ENCODE measurements at places on chromosomes 2 and 18.

- DNase-seq = no peak
These were observed 50.0 kb downstream of the ZFP36L2 start for GRCh38 chr2:43176449-43176848.

DNA sequence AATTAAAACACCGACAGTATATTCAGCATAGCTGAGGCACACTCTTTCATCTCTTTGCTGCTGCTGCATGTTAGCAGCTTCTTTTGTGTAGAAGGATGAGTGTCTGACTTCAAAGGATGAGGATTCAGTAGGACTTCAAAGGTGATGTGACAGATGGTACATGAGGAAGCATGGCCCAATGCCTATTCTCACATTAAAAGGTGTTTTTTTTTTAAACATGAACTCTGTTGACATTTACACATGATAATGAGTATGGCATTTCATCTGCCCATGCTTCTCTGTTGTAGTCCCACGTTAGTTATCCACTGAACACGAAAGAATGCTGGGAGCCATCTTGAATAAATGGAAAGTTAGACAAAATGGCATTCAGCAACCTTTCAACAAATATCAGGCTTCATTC, 1950.8 kb upstream of the PIK3C3 start:
- DNase-seq = no peak

- DNase-seq = no peak
These were observed 25.7 kb downstream of the UPP2 start for GRCh38 chr2:158127380-158127804.

DNA sequence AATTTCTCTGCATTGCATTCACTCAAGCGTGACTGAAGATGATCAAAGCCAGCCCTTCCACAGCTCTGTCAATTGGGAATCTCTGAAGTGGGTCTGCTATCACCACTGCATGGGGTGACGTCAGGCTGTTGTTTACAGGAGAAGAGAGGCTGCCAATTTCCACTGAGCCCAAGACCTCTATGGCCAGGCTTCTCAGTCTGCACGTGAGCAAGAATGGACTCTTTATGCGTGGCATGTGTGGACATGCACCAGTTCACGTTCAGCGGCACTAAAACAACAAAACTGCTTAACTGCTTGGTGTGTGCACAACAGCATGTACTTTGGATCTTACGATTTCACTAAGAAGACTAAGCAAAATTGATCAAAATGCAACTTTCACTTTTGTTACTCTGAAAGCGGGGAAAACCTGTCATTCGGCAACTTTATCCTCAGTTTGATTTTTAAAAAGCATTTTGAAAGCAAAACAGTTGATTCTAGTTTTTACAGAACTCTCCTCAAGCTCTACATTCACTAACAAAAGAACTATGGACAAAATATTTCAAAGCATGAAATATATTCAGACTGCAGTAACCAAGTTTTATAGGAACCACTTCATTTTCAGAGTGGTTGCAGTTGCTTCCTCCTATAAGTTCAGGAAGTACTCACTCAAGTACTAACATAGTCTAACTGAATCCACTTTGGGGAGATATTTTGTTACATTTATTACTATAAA, 77.0 kb upstream of the SERTAD2 start:
- DNase-seq = peak; percentile 76

DNA sequence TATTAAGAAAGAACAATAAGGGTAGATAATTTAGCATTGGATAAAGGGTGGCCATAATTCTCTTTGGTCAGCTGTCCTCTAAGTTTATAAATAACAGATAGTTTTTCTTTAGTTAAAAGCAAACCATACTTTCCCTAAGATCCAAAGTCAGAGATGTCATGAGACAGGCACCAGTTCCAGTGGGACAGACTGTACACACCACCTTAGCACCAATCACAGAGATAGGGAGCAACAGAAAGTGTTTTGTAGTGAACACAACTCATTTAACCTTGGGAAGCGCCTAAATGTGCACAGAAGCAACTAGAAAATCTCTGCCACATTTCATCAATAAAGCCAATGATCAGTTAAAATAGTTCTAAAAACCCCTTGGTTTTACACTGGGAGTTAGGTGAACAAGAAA, 186.8 kb upstream of the SMAD7 start:
- DNase-seq = no peak

DNA sequence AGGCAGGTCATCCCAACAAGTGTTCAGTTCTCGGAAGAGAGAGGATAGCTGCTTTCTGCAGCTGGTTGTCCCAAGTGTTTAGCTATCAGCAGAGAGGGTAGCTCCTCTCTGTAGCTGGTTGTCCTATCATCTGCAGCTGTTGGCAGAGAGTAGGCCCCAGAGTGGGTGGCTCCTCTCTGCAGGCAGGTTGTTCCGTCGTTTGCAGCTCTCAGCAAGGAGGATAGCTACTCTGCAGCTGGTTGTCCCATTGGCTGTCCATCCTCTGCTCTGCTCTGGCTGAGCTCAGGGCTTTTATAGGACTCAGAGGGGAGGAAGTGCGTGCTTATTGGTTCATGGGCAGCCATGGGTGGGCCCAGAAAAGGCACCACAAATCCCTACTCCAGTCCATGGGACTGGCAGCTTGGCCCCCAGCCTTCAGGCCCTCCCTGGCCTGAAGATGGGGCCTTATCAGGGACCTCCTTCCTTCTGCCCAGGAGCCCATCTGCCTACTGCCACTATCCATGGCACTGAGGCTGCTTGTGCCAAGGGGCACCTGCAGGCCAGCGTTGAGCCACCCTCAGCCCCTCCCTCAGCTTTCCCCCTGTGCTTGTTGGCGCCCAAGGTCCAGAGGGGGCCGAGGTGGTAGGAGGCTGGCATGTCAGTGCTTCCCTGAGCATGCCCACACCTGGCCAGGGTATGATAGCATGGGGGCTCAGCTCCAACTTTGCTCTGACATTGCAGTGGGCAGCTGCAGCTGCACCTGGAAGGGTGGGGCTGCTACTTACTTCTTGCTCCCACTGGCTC, 38.3 kb downstream of the TDRD15 start:
- no peak for DNase-seq

DNA sequence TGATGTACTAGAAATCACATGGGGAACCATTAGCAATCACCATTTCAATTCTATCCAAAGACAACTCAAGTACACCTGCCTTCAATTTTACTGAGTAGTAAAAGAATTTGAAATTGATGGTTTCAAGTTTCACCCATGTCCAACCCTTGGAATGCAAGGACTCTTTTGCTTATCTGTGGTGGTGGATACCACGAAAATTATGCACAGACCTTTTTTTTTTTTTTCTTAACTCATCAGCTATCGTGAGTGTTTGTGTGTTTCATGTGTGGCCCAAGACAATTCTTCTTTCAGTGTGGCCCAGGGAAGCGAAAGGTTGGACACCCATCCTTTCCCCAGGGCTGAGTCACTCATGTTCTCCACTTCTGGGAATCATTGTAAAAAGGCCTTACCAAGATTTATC, 23.1 kb downstream of the ID2 start:
- DNase-seq = no peak

GRCh38 chr2:29273685-29274611, 158.7 kb downstream of the CLIP4 start:
- DNase-seq = peak; percentile 43

GRCh38 chr2:191019376-191019775, 5.4 kb upstream of the STAT1 start:
- no peak for DNase-seq

- peak; percentile 19 for DNase-seq
These were observed 73.8 kb downstream of the TMEM18 start for GRCh38 chr2:603427-603826.

DNA sequence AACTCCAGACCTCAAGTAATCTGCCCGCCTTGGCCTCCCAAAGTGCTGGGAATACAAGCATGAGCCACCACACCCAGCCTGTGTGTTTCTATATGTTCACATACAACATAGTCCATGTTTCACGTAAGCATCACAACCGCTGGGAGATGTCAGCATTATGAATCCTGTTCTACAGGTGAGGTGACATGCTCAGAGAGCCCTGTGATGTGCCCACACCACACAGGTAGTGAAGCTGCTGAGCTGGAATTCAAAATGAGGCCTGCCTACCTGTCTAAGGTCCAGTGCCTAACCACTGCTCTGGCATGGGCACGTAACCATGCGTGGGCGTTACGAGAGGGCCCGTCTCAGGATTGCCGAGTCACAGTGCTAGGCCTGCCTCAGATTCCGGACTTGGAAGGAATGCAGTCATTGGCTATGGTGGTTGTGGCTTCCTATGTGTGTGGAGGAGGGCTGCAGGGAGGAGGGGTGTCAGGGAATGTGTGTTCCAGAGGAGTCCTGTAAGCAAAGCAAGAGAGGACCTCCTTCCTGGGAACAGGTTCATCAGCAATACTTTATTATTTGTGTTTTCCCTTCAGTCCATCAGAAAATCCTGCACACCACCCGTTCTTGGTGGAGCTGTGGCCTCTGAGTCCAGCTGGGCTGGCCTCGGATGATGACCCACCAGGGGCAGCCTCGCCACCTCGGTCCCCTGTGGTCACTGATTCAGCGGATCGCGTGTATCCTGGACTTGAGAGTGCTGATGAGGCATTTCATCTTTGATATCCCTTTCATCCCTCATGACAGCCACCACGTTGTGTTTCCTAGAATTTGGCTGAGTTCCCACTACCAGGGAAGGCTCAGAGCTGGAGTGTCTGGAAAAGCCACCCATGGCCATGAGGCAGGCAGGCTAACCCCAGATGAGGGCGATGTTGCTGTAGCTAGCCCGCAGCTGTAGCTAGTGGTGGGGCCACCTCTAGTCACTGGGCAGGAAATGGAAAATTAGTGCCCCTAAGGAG, 31.1 kb downstream of the HK2 start:
- DNase-seq = no peak

- DNase-seq = no peak
These were observed 82.1 kb downstream of the ETAA1 start for GRCh38 chr2:67479261-67479660.

GRCh38 chr2:74238879-74239278, 40.5 kb downstream of the MTHFD2 start:
- DNase-seq = no peak

- DNase-seq = peak; percentile 81
These were observed 511 bp downstream of the MOB4 start for GRCh38 chr2:197516393-197516761.

DNA sequence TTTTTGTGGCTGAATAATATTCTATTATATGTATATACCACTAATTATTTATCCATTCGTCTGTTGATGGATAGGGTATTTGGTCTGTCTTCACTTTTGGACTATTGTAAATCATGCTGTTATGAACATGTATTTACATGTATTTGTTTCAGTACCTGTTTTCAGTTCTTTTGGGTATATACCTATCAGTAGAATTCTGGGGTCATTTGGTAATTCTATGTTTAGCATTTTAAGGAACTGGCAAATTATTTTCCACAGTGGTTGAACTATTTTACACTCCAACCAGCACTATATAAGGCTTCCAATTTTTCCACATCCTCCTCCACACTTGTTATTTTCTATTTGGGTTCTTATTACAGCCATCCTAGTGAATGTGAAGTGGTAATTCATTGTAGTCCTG, 12.4 kb upstream of the TANK start:
- DNase-seq = no peak

GRCh38 chr2:171985076-171985475, 14.7 kb upstream of the METAP1D start:
- DNase-seq = no peak

- no peak for DNase-seq
These were observed 34.9 kb downstream of the MEX3C start for GRCh38 chr18:51162617-51163016.

DNA sequence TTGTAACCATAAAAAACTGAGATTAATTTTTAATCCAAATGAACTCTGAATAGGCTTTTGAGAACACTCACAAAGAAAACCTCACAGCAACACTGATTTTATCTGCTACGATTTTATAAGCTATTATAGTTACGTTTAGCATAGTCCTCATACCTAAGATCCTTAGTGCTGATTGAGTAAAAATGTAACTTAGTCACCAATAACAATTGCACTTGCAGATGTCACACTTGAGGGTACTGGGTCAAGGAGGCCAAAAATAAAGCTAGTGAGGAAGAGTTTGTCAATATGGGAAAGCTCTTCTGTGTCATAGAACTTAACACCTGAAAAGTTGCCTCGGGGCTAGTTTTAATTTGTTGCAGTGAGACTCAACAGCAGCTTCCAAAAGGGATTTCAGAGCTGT, 706.5 kb upstream of the FAM98A start:
- DNase-seq = no peak

DNA sequence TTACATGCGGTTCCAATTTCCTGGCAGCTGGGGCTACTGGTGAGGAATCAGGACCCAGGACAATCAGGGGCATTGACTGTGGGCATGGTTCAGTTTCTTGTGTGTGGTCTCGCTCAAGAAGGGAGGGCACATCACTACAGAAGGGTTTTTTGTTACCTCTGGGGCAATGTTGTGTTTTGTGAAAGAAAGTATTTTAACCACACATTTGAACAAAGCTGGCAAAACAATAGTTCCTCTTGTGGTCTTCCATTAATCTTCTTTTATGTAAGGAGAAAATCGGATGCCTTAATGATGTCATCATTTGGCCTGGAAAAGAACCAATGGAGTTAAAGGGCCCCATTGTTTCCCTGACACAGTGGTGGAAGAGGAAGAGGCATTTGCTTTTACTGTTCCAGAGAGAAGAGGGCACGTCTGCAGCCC, 197.4 kb downstream of the SH3BP4 start:
- DNase-seq = no peak
